ENCODE measurements at places on chromosomes 5 and 9.
A peak's percentile ranks its signal among the peaks of the same experiment; 100 is the strongest.

GRCh38 chr5:14794583-14795230 lies 76.9 kb downstream of the ANKH start:
- no peak for DNase-seq

DNA sequence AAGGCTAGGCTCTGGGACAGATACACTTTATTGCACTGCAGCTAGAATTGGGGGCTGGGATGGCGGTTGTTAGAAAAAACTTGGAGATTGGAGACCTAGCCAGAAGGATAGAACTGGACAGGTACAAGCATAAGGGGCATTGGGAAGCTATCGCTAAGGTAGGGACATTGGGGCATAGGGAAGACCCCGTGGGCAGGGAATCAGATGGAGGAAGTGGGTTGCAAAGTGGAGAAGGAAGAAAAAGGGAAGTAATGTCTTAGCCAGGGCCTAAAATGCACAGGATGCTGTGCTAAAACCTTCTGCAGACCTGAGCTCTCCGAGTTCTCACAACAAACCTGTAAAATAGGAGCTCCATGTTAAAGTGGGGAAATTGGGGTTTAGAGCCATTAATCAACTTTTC lies 178.2 kb downstream of the ZDHHC21 start:
- DNase-seq, result no peak

DNA sequence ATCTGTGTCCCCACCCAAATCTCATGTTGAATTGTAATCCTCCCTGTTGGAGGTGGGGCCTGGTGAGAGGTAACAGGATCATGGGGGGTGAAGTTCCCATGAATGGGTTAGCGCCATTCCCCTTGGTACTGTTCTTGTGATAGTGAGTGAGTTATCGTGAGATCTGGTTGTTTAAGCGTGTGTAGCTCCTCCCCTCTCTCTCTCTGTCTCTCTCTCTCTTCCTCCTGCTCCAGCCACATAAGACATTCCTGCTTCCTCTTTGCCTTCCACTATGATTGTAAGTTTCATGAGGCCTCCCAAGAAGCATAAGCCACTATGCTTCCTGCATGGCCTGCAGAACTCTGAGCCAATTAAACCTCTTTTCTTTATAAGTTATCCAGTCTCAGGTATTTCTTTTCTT lies 28.8 kb downstream of the C5orf15 start:
- DNase-seq, result no peak

GRCh38 chr5:17259630-17260257 lies 42.3 kb downstream of the BASP1 start:
- no peak for DNase-seq

- no peak for DNase-seq
Measured at GRCh38 chr5:180613188-180613813, 22.0 kb upstream of the SCGB3A1 start.

GRCh38 chr9:127007638-127008037 lies 93.1 kb downstream of the RALGPS1 start:
- no peak for DNase-seq

- DNase-seq, result peak; percentile 70
Measured at GRCh38 chr5:1792842-1793266, 6.8 kb downstream of the MRPL36 start.

DNA sequence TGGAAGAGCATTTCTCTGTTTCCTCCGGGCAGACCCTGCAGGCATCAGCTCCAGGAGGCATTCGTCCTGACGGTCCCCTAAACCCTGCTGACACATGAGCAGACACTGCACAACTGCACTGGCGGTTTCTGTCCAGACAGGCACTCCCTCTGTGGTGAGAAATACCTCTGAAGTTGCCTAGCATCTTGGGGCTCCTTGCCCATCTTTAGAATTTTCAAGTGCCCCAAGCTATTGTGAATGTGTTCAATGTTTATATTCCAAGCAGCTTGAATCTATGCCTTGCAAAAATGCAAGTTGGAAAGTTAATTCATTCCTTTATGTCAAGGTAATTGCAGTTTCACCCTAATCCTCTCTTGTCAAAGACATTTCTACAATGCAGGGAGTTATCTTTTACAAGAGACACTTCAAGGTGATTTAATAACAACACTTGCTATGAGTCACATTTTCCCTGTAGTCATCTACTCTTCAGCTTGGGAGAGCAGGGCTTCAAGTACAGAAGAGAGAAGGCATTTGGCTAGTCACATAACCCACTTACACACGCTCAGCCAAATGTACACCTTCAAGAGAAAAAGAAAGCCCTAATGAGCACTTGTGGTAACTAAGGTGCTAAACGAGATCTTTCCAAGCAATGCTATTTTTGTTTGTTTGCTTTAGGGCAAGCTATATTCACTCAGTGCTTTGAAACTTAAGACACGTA lies 302.5 kb downstream of the MLLT3 start:
- peak; percentile 10 for DNase-seq

- no peak for DNase-seq
Measured at GRCh38 chr9:21605489-21605931, 123.4 kb upstream of the IFNE start.

GRCh38 chr9:72627147-72627546 lies 105.7 kb downstream of the TMC1 start:
- no peak for DNase-seq

- DNase-seq, result no peak
Measured at GRCh38 chr5:109350537-109351270, 59.1 kb downstream of the PJA2 start.

GRCh38 chr9:90822866-90823265 lies 21.2 kb downstream of the SYK start:
- DNase-seq, result no peak

DNA sequence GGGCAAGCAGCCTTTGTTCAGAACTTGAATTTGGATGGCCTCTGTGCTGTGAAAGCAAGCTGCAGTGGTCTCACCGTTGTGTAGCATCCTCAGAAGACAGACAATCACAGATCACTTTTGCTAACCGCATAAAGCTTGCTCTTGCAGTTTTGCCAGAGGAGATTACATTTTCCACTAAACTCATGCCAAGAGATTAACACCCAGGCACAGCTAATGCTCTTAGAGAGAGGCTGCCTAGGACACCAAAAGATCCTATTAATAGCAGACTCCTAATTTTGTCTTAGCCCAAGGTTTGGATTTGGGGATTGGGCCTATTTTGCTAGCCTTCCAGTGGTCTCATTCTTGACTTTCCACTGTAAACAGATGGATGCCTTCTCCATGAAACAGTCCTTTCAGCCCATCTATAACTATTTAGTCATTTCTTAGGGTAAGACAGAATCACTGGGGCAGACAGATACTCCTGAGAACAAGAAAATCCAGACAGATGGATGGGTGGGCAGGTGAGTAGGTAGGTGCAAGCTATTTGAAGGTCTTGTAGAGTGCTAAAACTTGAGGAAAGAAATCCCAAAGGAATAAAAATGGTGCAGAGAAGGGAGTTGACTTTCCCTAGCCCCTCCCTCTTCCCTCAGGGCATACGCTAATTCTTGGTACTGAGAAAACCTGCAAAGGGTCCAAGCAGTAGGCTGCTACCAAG lies 506.2 kb downstream of the SPOCK1 start:
- DNase-seq, result no peak

Data from activated T-cell treated with anti-CD3 and anti-CD28 coated beads for 24 hours (primary cell).